GM13976 (cell line): ENCODE measurements at places on chromosomes 6 and 20.

DNA sequence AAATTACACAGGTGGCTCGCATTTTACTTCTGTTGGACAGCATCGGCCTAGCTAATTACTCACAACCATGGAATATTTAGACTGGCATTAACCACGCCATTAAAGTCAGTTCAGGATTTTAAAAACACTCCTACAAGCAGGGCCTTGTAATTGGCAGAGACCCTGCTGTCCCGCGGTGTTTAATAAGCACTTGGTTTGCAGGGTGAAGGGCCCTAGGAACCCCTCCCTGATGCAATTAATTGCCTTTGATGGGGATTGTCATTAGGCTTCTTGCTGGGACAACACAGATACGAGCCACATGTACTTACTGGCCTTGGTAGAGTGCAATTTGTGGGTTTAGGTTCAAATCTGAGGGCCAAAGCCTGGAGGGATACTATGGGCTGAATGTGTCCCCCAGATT, 7.8 kb upstream of the VSTM2L start:
- DNase-seq: no peak

DNA sequence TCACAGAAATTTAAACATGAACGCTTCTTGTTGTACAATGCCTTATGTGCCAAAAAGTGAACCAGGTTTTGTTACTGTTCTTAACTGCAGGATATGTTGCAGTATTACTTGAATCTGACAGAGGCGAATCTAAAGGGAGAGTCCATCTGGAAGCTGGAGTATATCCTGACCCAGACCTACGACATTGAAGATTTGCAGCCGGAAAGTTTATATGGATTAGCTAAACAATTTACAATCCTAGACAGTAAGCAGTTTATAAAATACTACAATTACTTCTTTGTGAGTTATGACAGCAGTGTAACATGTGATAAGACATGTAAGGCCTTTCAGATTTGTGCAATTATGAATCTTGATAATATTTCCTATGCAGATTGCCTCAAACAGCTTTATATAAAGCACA, 19.9 kb downstream of the SMPDL3A start:
- no peak for DNase-seq

DNA sequence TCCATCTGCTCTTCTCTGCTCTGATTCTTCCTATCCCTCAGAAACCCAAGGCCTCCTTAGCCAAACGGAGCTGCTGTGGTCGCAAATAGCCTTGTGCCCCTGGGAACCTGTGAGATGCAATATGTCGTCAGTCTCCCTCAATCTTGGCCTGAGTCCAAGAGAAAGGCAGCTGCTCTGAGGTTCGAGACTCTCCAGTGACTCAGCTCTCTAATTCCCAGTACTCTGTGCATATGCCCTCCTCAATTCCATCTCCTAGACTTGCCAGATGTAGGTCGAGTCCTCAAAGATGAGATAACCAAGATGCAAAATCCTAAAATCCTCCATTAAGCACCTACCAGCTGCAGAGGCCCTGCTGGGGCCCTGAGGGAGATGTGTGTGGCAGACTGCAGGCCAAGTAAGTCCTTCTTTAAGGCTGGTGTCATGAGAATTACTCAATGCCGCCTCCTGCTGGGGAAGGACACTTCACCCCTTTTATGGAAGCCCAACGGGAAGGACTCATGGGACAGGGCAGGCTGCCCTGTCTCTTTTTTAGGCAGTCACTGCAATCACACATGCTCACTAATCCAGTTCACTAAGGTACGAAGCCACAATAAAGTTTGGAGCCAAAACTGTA, 28.5 kb downstream of the C6orf15 start:
- peak; percentile 41 for DNase-seq

DNA sequence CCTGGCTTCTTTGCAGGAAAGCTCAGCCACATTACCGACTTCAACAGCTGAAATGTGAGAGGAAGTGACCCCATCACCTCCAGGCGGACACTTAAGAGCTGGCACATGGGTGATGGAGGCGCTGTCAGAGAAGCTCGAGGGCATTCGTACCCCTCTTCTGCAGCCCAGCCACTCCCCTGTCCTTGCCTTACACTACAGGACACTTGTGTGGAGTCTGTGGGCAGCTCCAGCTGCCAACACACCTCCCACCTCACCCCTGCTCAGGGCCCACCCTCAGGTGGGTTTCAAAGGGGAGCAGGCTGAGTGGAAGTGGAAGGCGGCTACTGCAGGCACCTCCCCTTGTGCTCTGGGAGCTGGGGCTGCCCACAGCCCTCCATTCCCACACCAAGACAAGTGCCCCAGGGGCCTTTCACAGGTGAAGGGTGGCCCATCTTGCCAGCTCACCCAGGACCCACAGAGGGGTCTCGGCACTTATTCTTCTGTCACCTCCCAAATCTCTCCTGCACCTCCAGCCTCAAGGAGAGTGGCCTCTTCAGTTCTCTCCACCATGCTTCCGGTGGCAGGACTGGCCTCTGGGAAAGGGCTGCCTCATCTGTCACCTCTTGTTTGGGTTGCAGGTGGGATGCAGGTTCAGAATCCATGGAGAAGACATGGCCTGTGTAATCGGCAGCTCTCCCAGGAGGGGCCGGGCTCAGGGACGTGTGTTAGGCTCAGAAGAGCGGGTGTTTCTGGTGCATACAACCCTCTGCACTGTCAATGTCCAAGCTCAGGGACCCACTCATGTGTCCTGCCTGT, 49.8 kb downstream of the IRF4 start:
- no peak for DNase-seq

DNA sequence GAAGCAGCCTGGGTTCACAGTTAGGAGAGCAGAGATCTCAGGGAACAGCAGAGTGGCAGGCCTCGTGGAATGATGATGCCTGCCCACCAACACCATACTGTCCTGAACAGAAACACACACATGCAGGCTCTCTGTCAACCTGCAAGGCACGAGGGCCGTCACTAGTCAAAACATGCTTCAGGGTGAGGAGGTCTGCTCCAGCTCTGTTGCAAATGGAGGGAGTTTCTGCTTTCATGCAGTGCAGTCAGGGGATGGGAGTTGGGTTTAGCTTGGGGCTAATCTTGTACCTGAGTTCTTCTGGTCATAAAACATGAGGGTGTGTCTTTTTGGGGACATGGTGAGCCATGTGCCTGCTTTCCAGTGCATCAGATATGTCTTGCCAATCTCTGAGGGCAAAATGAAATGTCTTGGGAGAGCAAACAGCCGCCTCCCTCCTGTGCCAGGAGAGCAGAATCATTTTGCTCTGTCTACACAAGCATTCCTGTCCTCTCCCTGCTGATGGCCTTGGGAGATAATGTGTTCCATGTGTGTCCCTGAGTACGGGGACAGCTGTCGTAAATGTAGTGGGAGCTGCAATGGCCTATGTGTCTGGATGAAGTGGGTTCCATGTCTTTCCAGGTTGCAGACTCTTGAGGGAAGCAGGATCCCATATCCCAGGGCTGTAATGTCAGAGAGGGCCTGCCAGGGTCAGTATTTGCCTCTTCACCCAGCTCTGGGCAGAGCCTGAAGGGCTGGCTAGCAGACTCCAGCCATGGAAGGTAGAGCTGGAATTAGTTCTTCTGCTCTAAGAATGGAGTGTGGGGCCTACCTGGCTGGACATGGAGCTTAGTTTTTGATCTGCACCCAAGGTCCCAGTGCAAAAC, 40.6 kb downstream of the MAFB start:
- no peak for DNase-seq

DNA sequence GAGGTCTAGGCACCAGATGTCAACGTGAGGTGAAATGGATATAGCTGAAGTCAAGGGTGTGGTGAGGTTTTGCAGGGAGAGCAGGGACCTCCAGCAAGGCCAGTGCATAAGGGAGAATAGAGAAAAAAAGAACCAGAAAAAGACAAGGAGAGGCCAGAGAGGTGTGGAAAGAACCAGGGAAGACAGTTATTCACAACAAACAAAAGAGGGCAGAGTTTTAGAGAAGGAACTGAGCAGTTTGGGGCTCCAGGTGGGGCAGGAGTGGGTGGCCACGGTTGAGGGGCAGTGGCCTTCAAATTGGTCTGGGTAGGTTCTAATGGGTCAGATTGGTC, 11.6 kb upstream of the NQO2 start:
- DNase-seq: no peak

- DNase-seq: no peak
Observed at GRCh38 chr6:45854149-45854742, 161.4 kb downstream of the CLIC5 start.

DNA sequence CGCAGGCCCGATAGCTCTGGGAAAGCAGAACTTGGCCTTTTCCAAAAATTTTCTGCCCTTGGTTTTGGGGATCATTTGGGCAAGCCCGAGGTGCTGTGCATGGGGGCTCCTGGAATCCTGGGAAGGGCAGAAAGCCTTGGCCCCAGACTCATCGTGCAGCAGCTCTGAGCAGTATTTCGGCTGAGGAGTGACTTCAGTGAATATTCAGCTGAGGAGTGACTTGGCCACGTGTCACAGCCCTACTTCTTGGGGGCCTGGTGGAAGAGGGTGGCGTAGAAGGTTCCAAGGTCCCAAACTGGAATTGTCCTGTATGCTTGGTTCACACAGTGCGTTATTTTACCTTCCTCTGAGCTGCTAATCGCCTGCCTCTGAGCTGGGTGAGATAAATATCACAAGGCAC, 1.1 kb upstream of the BMP2 start:
- no peak for DNase-seq

DNA sequence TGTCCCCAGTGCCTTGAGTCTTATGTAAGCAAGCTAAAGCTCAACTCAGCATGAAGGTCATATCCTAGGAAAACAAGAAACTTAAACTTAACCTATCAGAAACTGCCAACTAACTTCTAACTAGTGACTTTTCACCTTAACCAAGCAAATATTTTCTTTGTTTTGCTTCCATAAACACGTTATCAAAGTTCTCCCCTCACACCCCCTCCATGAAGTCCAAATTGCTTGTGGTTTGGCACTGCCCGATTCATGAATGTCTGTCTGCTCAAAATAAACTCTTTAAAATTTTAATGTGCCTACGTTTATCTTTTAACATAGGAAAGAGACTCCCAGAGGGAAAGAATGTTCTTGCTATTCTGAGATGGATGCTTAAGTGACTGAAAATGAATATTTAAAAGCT, 34.9 kb downstream of the GSTA2 start:
- DNase-seq: no peak

GRCh38 chr20:10557685-10558084, 116.1 kb downstream of the JAG1 start:
- DNase-seq: no peak

GRCh38 chr6:56854086-56854485, 100.8 kb upstream of the BEND6 start:
- DNase-seq: no peak

DNA sequence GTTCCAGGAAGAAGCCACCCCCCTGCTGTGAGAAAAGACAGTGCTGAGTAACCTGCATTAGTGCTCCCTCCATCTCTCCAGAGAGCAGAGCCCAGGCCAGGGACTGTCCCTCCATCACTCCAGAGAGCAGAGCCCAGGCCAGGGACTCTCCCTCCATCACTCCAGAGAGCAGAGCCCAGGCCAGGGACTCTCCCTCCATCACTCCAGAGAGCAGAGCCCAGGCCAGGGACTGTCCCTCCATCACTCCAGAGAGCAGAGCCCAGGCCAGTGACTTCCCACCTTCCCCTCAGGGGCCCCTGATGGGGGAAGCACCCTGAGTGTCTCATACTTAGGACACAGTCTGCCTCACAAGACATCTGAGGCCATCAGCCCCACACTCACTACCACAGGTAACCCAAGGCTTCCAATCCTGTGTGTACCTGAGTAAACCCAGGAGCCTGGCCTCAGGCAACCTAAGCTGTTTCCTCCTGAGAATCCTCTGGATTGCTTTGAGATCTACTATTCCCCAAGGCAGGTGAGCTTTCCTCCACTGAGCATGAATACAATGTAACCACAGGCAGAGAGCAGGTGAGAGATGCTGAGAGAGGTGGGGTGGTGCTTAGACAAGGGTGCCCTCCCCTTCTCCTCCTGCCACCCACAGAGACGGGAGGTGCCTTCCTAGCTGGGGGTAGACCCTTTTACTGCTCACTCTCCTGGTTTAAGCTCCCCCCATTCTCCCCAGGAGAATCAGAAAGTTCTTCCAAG, 4.9 kb downstream of the TBXT start:
- peak; percentile 62 for DNase-seq

DNA sequence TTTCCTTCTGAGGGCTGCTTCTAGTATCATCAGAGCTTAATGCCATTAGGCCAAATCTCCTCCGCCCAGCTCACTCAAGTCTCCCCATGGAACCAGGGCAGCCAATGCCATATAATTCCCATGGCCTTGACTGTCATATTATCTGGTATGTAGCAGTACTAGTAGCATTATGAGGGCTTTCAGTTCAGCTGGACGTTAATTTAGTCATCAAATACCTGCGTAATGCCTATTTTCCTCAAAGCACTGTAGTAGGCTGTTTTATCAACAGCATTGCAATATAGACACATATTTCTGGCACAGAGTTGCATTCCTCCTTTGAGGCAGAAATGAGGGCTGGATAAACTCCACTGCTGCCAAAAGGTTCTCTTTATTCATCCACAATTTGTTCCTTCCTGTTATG, 1.7 kb downstream of the KCTD20 start:
- no peak for DNase-seq

- DNase-seq: no peak
Observed at GRCh38 chr6:170345662-170346061, 39.1 kb downstream of the FAM120B start.

GRCh38 chr6:32703347-32703746, 36.9 kb upstream of the HLA-DQB1 start:
- DNase-seq: no peak

GRCh38 chr6:159099961-159100360, 55.2 kb upstream of the TAGAP start:
- DNase-seq: no peak

- peak; percentile 39 for DNase-seq
Observed at GRCh38 chr6:132768051-132768517, 10.4 kb upstream of the VNN2 start.

DNA sequence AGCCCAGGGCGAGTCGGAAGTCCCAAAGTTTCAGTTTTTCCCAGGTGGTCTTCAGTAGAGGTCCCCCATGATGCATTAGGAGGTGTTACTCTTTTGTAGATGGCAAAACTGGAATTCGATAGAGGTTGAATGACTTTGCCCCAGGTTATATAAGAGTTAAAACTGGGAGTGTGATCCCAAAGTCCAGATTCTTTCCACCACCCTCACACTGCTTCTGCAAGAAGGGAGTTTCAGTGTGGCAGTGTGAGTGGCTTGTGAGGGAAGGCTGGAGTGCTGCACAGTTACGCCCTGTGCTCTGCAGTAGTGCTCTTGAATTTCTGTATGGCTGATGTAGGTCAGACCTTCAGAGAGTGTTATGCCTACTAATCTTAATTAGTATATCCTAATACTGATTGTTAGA, 29.8 kb downstream of the NDUFAF5 start:
- DNase-seq: no peak

DNA sequence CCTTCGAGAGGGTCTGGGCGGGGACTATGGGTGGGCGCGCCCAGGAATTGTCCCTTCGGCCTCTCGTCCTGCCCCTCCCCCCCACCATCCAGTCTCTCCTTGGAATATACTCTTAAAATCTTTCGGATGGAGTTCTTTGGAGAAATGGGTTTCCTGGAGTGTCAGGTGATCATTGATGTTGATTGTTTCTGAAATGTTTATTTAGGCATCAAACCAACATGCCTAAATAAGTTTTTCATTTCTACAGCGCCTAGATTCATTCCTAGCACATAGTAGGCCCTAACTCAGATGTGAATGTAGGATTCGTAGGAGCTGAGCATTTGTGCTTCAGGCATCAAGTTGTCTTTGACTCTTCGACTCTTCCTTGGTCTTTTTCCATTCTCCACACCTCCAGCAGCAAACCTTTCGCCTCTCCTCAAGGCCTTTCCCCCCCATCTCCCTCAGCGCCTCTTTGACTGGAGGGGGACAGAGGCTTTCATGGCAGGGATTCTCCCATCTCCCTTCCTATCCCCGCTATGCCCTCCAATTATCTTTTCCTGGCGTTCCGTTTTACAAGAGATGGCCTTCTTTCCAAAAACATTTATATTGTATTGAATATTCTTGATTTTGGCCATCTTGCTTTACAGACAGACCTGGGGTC, 610 bp downstream of the CASP8AP2 start:
- no peak for DNase-seq
